ENCODE measurements at places on chromosomes 6 and 20.

DNA sequence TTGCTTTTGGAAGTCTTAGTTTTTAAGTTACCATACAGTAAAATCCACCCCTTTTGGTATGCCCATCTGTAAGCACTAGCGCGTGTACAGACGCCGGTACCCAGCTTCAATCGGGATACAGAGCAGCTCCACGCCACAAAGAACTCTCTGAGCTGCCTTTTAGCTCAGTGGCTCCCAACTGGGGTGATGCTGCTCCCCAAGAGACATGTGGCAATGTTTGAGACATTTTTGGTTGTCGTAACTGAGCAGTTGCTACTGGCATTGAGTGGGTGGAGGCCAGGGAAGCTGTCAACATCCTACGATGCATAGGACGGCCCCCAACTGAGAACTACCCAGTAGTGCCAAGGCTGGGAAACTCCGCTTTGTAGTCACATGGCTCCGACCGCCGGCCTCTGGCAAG, 73.3 kb downstream of the BMP7 start:
- DNase-seq: no peak

GRCh38 chr6:104941729-104942091, 15.2 kb upstream of the LIN28B start:
- DNase-seq: no peak

GRCh38 chr20:31739550-31739977, 474 bp downstream of the TPX2 start:
- no peak for DNase-seq

GRCh38 chr6:117417851-117418250, 7.9 kb downstream of the ROS1 start:
- DNase-seq: no peak

GRCh38 chr6:124984668-124985338, 22.6 kb downstream of the RNF217 start:
- peak; percentile 53 for DNase-seq

DNA sequence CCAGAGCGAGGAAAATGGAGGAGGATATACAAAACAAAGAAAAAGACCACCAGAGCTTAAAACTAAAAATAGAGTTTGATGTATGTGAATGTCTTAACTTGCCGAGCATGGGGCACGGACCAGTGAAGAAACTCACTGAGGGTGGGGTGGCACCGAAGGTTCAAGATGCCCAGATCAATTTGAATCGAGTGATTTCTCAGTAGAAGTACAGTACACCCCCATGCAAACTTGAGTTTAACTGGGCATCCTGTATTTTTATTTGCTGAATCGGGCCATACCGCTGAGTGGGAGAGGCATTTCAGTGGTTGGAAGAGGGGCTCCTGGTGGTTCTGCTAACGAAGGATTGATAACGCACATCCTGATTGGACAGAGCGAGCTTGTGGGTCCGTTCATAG, 81.7 kb downstream of the ANKRD60 start:
- DNase-seq: no peak
